Activated CD4-positive, alpha-beta T cell treated with anti-CD3 and anti-CD28 coated beads, Interleukin-2, amount 10 ng/mL, durations not matched to agents 7 days and 5 days (primary cell): ENCODE measurements at places on chromosomes 11 and 22.

- DNase-seq, result no peak
Measured at GRCh38 chr22:46774253-46774979, 12.0 kb downstream of the TBC1D22A start.

GRCh38 chr22:30566125-30566524 is 8.3 kb downstream of the GAL3ST1 start:
- no peak for DNase-seq

DNA sequence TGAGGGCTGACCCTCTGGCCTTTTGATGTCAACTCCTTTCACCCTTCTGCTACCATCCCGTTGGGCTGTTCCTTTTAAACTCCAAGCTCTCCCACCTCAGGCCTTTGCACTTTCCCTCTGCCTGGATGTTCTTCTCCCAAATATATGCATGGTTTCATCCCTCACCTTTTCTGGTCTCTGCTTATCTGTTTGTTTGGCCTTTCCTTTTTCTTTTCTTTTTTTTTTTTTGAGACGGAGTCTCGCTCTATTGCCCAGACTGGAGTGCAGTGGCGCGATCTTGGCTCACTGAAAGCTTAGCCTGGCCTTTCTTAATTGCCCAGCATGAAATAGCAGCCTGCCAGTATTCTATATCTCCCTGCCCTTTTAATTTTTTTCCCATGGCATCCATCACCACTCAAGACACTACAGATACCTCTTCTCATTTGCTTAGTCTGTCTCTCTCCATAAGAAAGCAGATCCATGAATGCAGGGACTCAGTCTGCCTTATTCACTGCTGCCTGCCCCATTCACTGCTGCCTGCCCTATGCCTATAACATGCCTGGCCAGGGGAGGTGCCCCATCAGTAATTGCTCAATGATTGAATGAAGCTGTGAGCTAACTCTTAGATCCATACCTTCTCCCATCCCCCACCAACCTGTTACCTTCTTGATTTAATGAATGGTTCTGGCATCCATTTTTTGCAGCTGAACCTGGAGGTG is 58.4 kb upstream of the CLTCL1 start:
- no peak for DNase-seq

DNA sequence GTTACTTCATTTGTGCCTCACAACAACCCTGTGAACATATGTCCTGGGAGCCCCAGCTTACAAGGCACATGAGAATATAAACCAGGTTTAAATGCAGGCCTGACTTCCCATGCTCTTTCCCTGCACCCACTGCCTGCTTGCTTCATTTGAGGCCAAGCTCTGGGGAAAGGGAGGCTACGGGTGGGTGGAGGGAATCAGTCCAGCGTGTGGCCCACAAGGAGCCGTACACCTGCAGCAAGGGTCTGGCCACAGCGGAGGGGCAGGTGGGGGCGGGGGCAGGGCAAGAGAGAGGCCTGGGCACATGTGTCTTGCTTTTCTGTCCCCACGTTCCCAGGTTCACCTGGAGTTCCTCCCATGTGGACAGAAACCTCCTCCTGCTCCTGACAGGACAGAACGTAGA is 26.2 kb downstream of the FAM83F start:
- DNase-seq, result no peak
